Epithelial cell of esophagus (primary cell): ENCODE measurements at places on chromosomes 5 and 9.
A peak's percentile ranks its signal among the peaks of the same experiment; 100 is the strongest.

DNA sequence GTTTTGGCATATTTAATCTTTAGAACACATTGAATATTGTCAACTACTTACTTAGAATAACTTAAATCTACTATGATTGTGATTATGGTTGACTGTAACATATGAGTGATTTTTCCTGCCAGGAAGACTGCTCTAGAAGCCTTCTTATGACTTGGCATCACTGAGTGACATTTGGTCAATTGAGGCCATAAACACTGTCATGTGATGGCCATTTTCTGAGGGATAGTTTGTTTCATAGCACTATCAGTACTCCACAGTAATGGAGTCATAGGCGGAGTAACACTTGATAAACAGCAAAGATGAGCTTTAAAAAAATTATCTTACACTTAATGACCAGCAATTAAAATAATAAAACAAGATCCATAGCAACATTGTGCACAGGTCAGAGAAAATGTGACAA lies 31.0 kb downstream of the C9orf40 start:
- no peak for DNase-seq

GRCh38 chr5:68319706-68320412 lies 104.3 kb downstream of the PIK3R1 start:
- DNase-seq, result peak; percentile 87

DNA sequence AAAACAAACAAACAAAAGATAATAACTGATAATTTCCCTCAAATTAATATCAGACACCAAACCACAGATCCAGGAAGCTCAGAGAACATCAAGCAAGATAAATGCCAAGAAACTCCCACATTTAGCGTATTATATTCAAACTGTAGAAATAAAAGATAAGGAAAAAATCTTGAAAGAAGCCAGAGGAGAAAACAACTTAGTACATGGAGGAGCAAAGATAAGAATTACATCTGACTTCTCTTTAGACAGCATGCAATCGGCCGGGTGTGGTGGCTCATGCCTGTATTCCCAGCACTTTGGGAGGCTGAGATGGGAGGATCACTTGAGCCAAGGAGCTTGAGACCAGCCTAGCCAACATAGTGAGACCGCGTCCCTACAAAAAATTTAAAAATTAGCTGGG lies 17.2 kb upstream of the MLANA start:
- DNase-seq, result no peak

DNA sequence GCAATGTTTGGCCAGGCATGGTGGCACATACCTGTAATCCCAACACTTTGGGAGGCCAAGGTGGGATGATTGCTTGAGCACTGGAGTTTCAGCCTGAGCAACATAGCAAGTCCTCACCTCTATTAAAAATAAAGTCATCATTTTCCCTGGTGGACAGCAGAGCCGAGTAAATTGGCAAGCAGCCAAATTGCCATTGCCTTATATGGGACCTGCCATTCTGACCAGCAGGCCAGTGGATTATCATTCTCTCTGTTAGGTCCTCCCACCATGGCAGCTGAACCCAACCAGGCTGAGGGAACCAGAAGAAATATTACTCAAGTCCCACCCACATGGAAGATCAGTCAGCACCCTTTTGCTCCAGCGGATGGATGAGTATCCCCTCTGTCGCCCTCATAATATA lies 1829.9 kb downstream of the EFNA5 start:
- DNase-seq, result no peak

- DNase-seq, result peak; percentile 80
Measured at GRCh38 chr9:92599938-92600461, 64.2 kb upstream of the ECM2 start.

- peak; percentile 4 for DNase-seq
Measured at GRCh38 chr5:167442922-167443321, 848.5 kb upstream of the WWC1 start.

GRCh38 chr5:167664222-167664804 lies 627.1 kb upstream of the WWC1 start:
- DNase-seq, result no peak

DNA sequence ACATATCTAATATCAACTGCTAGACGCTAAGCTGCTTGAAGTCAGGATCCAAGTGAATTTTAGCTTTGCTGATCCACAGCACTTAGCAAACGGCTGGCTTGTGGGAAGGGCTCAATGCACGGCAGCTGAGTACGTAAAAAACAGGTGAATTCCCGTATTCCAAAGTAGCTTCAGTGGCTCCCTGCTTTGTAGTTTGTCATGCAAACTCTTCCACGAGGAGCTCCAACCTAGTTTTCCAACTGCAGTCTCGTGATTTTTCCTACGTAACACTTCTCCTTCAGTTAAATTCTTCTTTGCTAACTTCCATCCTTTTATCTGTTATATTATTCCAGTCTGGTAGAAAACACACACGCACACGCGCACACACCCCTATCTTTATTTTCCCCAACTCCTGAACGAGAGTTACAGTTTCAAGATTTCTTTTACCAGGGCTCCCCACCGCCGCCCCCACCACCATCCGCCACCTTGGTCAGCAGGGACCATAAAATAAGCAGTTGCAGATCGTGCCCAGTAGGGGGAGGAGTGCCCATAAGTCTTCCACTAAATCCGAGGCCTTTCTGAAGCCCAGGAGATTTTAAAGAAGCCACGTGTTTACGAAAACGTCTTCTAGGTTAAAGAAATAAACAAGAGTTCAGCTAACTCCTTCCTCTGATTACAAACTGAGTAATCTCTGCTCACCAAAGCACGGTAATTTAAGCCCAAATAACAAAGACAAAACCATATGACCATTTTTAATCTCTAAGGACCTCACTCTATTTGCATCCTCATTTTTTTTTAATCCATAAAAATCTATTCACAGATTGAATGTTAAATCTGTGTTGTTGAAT lies 34.8 kb upstream of the TRIO start:
- peak; percentile 79 for DNase-seq

- peak; percentile 77 for DNase-seq
Measured at GRCh38 chr9:94870793-94871558, 144.5 kb downstream of the AOPEP start.

DNA sequence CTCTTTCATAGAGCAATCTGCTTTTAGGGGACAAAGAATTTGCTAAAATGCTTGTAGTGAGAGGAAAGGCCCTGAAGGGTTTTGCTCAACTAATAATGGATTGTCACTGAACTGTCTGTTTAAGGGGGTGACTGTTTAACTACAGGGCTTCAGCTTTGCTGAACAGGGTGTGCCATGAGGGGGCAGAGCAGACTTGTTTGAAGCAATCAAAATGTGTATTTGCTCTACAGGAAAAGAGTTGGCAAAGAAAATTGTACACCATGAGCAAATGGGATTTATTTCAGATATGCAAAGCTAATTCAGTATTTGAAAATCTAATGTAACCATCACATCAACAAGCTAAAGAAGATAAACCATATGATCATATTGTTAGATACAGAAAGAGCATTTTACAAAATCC lies 154.3 kb downstream of the GABRG2 start:
- no peak for DNase-seq

- peak; percentile 69 for DNase-seq
Measured at GRCh38 chr5:135129307-135129706, 95.3 kb upstream of the PITX1 start.

DNA sequence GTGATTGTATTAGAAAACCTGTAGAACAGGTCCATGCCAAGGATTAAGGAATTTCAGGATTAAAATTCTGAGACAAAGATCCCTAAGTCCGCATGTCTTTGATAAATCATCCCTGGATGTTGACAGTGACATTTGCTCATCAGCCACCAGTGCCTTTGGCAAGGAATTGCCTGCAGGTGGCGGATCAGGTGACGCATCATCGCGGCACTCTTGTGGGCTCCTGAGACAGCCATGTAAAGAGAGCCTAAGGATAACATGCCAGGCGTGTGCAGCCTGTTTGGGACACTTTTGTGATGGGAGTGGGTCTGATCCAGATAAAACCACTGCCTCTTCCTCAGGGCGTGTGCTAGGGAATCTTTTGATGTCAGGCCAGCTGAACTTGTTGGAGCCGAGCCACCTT lies 40.6 kb downstream of the ADCY2 start:
- no peak for DNase-seq

DNA sequence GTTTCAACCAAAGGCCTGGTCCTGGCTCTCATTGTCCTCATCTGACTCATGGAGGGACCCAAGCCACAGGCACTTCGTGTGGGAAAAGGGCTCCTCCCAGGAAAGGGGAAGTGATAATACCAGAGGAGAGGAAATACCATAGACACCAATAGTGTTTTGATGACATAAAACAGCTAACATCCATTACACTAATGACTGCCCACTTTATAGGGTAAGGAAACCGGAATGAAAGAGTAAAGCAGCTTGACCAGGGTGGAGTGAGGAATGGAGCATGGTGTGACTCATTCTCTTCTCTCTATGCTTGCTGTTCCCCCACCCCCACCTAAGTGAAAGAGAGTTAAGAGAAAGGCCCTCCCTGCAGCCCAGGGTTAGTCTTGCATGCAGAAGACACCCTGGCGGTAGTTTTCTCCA lies 67.4 kb upstream of the HRH2 start:
- DNase-seq, result no peak

DNA sequence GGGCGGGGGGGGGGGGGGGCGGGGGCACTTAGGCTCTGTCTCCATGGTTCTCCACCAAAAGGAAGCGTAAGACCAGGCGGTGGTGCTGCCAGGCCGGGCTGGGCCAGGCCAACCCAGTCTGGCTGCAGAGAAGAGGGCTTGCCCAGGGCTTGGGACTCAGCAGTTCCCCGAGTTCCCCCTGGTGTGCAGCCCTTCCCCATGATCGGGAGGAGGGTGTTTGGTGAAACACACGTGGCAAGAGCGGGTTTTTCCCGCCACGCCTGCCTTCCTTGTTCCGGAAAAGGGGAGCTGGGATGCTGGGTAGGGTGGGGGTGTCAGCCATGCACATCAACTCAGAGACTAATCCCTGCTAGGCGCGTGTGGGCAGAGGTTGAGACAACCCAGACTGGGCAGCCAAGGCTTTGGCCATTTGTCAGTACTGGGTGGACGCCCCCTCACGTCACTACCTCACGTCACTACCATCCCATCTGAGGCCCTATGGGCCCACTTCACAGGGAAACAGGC lies 32.9 kb downstream of the PRRX2 start:
- peak; percentile 7 for DNase-seq

GRCh38 chr5:154221371-154221896 lies 30.9 kb downstream of the GALNT10 start:
- peak; percentile 77 for DNase-seq

GRCh38 chr9:22039258-22039657 lies 30.2 kb upstream of the CDKN2B start:
- DNase-seq, result peak; percentile 67

DNA sequence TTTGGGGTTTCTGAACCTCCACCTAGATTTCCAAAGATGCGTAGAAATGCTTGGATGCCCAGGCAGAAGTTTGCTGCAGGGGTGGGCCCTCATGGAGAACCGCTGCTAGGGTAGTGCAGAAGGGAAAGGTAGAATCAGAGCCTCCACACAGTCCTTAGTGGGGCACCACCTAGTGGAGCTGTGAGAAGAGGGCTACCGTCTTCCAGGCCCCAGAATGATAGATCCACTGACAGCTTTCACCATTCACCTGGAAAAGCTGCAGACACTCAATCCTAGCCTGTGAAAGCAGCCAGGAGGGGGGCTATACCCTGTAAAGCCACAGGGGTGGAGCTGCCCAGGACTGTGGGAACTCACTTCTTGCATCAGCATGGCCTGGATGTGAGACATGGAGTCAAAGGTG lies 13.3 kb upstream of the HSDL2 start:
- DNase-seq, result no peak

DNA sequence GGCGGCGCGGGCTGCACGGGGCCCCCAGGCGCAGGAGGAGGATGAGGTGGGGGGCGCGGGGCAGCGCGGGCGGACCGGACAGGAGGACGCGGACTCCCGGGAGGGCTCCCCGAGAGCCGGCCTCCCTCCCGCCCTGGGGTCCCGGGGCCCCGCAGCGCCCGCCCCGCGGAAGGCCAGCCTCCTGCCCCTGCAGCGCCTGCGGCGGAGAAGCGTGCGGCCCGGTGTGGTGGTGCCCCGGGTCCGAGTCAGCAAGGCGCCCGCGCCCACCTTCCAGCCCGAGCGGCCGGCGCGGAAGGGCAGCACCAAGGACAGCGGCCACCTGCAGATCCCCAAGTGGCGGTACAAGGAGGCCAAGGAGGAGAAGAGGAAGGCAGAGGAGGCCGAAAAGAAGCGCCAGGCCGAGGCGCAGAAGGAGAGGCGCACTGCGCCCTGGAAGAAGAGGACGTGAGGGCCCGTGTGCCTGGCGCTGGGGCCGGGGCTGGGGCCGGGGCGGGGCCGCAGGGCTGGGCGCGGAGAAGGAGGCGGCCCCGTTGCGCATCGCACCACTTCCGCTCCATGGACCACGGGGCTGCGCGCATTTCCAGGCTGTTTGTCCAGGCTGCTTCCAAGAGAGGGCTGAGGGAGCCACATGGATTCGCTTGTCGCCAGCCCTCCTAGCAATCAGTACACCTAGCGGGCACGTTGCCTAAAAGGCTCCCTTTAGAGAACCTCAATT lies 86.0 kb downstream of the ANKRD33B start:
- DNase-seq, result peak; percentile 30

- no peak for DNase-seq
Measured at GRCh38 chr5:138743484-138743883, 9.7 kb upstream of the CTNNA1 start.

DNA sequence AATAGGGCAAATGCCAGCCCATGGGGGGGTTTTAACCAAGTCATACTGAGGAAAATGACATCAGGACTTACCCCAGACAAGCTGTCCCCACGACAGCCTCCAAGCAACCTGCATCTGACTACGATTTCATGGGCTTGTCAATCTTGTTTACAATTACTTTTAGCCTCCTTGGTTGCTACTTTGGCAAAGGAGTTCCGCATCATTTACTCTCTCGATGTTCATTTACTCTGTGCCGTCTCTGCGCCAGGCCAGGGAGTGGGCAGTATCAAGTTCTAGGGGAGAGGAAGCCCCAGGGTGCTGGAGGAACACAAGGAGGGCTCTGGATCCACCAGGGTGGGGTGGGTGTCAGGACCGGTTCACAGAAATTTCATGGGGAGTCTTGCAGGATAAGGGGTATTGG lies 23.9 kb downstream of the PTPN3 start:
- no peak for DNase-seq

- DNase-seq, result no peak
Measured at GRCh38 chr5:40799258-40799657, 1.1 kb upstream of the PRKAA1 start.
